ENCODE measurements at places on chromosomes 7 and 10.

DNA sequence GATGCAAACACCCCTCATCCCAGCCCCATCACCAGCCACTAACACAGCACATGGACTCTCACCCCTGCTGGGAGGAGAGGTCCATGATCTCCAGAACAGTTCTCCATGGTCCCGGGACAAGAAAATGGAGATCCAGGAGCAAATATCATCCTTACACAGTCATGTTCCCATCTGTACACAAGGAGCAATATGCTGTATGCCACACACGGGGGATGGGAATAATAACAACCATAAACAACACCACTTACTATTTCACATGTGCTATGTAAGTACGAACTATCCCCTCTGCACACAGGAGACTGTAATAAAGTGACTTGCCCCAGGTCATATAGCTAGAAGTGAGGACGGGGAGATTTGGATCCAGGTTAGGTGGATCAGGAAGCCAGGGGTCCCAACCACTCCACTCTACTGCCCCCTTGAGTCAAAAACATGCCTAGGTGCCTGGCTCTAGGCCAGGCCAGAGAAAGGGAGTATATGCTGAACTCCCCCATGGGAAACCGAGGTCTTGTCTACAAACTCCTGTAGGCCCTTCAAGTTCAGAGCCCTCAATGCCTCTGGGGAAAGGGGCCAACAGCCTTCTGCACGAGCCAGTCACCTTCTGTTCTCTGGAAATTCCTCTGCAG is 34.1 kb downstream of the LRRC20 start:
- DNase-seq, result peak; percentile 86

GRCh38 chr10:13593535-13593934 is 6.8 kb downstream of the PRPF18 start:
- DNase-seq, result no peak

DNA sequence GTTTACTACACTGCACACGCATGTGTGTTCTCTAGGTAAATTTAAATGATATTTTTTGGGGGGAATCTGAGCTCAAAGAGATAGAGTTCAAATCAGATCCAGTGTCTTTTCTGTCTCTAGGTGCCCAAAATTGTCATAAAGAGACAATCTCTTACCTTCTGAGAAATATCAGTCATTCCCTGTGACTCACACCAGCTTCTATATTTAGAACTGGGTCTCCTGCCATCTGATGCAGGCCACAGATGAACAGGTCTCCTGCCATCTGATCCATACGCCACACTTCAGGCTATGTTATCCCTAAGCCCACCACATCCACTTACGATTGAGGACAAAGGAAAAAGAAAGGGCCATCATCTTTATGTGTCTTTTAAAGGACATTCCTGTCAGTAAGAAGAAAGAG is 136.3 kb upstream of the LAMB4 start:
- no peak for DNase-seq

GRCh38 chr7:90988516-90988915 is 275.7 kb upstream of the FZD1 start:
- DNase-seq, result no peak

DNA sequence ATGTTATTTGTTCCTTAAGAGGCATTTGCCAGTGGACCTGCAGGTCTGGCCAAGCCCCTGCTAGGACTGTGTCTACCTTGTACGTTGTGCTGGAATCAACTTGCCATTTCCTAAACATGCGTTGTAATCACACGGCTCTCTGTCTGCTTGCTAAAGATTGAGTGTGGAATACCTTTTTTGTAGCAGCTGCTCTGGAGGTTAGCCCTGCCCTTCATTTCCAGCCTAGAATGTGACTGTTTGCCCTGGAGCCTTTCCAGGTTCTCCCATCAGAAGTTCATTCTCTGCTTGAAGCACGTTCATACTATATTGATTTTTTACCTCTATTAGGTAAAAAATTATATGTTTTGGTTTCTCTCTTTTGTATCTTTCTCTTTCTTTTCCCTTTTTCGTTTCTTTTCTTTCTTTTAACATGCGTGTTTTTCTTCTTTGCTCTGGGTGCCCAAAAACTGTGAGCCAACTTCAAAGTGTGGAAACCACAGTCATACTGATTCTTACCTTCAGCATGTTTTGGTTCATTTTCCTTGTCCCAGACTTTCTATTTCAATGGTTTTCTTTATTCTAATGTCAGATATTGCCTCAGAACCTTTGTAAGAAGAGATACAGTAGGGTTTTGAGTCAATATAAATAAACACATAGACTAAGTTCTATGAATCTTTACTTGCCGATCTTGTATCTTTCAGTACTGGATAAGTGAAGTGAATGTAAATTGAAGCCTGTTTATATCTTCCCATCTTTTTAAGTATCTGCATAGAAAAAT is 111.9 kb upstream of the RPA3 start:
- no peak for DNase-seq

All from OCI-M1 (cell line).